ENCODE measurements at places on chromosomes 12 and 14. TPM values are rescaled to one million over a fixed set of nuclear protein-coding genes. Genes with fewer than 3 reads are reported as not detected.

Gene BEST3
- 134 TPM for polyA plus RNA-seq

DNA sequence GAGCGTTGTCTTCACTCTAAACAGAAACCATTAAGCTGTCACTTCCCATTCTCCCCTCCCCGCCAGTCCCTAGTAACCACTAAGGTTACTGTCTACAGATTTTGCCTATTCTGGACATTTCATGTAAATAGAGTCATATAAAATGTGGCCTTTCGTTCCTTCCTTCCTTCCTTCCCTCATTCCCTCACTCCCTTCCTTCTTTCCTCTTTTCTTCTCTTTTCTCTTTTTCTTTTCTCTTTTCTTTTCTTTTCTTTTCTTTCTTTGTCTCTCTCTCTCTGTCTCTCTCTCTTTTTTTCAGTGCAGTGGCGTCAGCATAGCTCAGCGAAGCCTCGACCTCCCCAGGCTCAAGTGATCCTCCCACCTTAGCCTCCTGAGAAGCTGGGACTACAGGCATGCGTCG is 37.8 kb downstream of the HCAR2 start:
- DNase-seq = no peak

GRCh38 chr12:101653030-101653429 is 44.4 kb upstream of the CHPT1 start:
- DNase-seq = no peak

DNA sequence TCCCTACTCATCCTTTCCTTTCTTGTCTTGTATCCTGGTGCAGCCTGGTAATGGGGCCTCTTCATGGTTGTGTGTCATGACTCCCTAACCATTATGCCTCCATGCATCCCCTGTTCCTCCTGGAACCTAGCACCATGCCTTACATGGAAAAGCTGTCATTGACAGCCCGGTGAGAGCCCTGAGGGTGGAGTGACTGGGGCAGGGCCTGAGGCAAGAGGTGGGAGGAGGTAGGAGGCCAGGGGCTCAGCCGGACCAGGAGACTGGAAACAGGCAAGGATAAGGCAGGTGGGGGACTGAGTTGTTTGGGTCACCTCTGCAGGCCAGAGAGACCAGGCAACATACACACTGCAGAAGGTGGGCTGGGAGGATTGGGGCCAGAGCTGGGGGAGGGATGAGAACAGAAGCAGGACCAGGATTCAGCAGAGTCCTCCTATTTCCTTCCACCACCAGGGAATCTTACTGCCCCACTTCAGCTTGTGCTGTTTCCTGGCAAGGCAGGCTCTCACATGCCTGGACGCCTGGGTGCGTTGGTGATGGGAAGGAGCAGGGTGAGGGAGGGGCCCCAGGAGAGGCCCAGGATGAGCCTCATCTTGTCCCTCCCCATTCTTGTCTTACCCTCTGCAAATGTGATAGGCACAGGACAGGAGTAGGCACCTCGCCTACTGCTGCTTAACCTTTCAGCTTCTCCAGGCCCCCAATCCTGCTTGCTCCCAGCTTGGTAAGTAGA is at the start of gene LTB4R2:
Gene LTB4R2, plus strand, starts transcription at position 603 of the 727 bp plus-strand sequence. CDS start 525 bp downstream, outside the sequence.
- DNase-seq = no peak

- no peak for DNase-seq
Observed at GRCh38 chr14:105445290-105445689, 25.7 kb downstream of the MTA1 start.

Gene FAR2
- 0.75 TPM for polyA plus RNA-seq

GRCh38 chr12:94516985-94517384 is 57.3 kb upstream of the CEP83 start:
- DNase-seq = no peak

GRCh38 chr14:81459912-81460311 is 59.8 kb upstream of the STON2 start:
- no peak for DNase-seq

DNA sequence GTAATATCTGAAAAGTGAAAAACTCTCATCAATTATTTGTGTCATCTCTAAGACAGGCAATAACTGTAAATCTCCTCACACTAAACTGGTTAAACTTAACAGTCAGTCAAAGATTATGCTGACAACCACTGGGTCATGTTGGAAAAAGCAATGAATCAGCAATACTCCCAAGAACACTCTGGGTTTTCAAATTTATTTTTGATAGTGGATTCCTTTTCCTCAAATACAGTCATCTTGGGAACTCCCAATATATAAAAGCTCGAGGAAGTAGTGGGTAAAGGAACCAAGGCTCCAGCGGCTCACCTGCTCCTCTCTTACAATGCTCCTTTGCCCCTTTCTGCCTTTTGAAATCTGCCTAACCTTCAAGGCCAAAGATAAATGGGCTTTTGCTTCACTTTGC is 70.0 kb downstream of the ARMH4 start:
- DNase-seq = no peak

All from psoas muscle (tissue), 8 donors.